ENCODE measurements at places on chromosomes 16 and 17.

DNA sequence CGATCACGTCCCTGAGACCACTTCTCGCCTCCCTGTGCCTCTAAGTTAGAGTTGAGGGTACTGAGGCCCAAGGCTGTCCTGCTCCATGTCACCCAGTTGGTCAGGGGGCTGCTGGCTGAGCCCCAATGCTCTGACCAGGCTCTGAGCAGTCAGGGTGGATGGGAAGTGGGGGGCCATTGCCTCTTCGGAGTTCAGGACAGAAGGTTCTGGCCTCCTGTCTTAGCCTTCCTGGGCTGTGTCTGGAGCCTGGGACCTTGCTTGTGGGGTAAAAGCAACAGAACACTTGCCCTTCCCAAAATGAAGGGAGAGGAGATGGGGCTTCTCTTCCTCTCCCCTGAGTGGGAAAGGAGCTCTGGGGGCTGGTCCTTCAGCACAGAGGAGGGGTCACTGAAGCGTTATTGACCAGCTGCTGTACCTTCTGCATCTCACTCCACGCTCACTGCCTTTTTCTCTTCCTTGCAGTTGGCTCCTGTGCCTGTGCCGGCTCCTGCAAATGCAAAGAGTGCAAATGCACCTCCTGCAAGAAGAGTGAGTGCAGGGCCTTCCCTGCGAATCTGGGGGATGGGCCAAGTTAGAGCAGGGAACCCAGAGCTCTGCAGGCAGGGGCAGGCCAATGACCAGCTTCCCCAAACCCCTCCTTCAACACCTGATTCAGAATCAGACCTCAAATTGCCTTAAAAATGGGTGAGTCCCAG, 580 bp downstream of the MT1X start:
- DNase-seq = no peak

DNA sequence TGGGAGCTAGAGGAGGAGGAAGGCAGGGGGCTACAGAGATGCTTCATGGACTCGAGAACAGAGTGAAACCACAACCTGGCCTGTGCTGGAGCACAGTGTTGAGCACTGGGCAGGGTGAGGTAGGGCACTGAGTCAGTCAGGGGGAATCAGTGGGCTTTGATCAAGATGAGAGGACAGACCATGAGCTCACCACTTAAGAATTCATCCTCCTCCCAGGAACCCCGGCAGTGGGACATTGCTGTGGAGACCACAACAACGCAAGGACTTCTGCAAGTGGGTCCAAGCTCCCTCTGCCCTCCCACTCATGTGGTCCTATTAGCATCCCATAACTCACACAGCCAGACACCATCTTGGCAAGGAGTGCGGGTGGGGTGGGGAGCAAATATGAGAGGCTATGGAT, 1.7 kb upstream of the CES5A start:
- DNase-seq = no peak

DNA sequence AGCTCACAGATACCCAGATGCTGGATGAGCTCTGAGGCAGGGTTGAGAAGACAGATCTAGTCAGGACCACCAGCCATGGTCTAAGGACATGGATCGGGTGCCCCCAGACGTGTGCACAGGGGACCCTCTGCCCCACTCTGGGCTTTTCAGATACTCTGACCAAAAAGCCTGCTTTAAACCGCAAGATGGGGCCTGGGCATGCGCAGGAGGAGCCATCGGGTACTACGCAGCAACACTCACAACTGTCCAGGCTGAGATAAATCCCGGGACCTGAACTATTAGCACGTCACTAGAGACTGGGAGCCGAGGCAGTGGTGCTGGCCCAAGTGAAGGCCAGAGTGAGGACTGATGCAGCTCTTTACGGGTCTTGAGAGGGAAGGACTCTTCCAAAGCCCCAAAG, 32.9 kb downstream of the SCNN1G start:
- DNase-seq = no peak

DNA sequence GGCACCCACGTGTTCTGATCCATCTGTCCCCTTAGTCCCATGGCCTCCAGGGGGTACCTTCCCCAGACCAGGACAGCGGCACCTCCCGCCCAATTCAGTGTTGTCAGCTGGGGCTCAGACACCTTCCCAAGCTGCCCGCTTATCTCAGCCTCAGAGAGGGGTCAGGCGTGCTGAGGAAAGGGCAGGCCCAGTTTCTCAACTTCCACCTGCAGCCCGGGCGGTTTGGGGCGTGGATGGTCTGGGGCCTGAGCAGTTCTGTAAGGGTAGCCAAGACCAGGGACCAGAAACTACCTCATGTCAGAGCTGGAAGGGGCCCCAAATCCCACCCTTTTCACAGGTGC, 5.1 kb downstream of the PLCD3 start:
- DNase-seq = no peak

- no peak for DNase-seq
Measured at GRCh38 chr17:38320482-38320881, 23.3 kb downstream of the GPR179 start.

DNA sequence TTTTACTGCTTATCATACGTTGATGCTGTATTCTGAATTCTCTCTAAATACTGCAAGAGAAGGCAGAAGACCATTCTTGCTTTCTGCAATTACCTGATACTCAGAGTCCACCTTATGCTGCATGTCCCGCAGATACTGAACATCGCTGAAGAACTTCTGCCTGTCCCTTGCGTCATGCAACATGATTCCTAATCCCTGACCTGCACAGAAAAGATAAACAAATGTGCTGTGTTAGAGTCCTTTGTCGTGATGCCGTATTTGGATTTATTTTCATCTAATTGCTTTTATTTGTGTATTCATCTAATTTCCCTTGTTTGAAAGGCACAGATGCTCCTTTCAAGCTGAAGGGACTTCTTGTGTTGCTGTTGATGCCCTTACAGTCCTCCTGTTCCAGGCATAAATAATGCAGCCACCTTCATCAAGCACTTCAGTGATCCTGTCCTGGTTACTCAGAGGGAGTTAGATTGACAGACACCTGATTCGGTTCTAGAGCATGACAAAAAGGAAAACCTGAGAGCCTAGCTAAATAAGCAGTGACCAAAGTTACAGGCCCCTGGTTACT, 6.5 kb downstream of the MARCHF10 start:
- no peak for DNase-seq

GRCh38 chr16:84059946-84060901, 17.6 kb upstream of the SLC38A8 start:
- DNase-seq = no peak

- no peak for DNase-seq
Measured at GRCh38 chr16:36336-36984, 16.9 kb downstream of the POLR3K start.

- DNase-seq = no peak
Measured at GRCh38 chr16:4314532-4315185, 1.2 kb upstream of the GLIS2 start.

GRCh38 chr17:27593232-27593856, 37.6 kb upstream of the LGALS9 start:
- no peak for DNase-seq
